ENCODE measurements at places on chromosomes 2 and 18. TPM values are rescaled to one million over a fixed set of nuclear protein-coding genes. Genes with fewer than 3 reads are reported as not detected.

The EVA1A gene
- not detected for total RNA-seq

The PLEK gene
- total RNA-seq: 42.5 TPM

The PLB1 gene
- total RNA-seq: 0.67 TPM

The PRKAG3 gene
- total RNA-seq: not detected

The TLX2 gene
- total RNA-seq: 1.3 TPM

Measured in activated CD8-positive, alpha-beta memory T cell treated with anti-CD3 and anti-CD28 coated beads, Interleukin-2, amount 10 ng/mL, durations not matched to agents 7 days and 5 days (primary cell).